Thoracic aorta (tissue), 2 donors: ENCODE measurements at places on chromosomes 1 and 21. TPM values are rescaled to one million over a fixed set of nuclear protein-coding genes. Genes with fewer than 3 reads are reported as not detected.
A peak's percentile ranks its signal among the peaks of the same experiment; 100 is the strongest.

The RNU1-2 gene
- under 0.01 TPM for total RNA-seq

- DNase-seq, result no peak
- H3K27me3 ChIP-seq, result no peaks in the 10 kb centered on the region
- no peak overlapping the region for H3K27ac ChIP-seq
- H3K4me1 ChIP-seq, result no peaks in the 10 kb centered on the region
- H3K4me3 ChIP-seq, result no peak overlapping the region
- no peaks in the 10 kb centered on the region for H3K36me3 ChIP-seq
Measured at GRCh38 chr1:43729816-43730463, 22.6 kb downstream of the ST3GAL3 start.

DNA sequence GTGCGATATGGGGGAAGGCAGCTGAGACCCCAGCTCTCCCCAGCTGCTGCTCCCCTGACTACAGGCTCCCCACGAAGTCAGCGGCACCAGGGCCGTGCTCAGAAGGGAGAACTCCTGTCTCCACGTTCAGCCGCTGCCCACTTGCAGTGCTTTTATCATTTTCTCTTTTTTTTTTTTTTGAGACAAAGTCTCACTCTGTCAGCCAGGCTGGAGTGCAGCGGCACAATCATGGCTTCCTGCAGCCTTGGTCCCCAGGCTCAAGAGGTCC, 933 bp upstream of the FTCD start:
- no peak overlapping the region for H3K27ac ChIP-seq
- DNase-seq, result no peak
- H3K27me3 ChIP-seq, result no peaks in the 10 kb centered on the region
- H3K4me3 ChIP-seq, result no peak overlapping the region

DNA sequence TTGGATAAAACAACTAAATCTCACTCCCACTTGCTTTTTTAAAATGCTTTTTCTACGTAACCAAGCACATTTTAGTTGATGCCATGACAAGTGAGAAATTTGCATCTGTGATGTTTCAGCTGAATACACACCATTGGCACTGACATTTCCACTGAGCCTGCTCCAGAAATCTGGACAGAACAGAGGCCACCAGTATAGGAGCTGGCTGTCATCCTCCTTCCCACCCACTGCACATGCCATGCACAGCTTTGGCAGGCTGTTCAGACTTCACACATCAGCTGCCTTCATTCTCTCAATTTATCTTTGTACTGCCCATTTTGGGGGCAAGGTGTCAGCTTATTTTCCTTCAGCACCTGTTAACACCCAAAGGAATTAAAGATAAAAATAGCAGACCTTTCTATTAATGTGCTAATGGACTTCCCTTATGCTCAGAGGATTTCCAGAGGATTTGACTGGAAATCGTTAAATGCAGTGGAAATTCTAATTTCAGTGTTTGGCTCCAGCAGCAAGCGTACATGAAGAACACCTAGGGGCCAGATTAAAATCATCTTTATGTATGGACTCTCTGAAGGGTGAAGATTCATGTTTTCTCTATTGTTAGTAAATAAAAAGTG, 12.9 kb upstream of the PODN start:
- H3K36me3 ChIP-seq, result peaks cover 14% of the 10 kb centered on the region
- H3K27me3 ChIP-seq, result no peaks in the 10 kb centered on the region
- no peak for DNase-seq
- no peak overlapping the region for H3K4me3 ChIP-seq

DNA sequence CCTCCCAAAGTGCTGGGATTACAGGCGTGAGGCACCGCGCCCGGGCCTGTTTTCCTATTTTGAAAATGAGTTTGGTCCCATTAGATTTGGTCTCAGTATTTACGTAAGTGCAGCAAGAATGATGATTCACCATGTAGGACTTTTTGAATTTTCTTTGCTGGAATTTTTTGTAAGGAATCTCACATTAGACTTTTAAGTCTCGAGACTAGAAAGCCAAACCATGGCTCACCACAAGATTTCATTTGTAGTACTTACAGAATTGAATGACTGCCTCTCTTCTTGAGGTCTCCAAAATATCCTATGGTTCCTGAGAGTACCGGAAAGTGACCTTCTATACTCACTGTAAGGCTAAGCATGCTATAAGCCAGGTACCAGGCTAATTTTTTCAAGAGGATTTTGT, 325 bp downstream of the OR14A2 start:
- H3K36me3 ChIP-seq, result no peaks in the 10 kb centered on the region
- H3K4me3 ChIP-seq, result no peak overlapping the region
- H3K4me1 ChIP-seq, result no peaks in the 10 kb centered on the region
- H3K27me3 ChIP-seq, result no peaks in the 10 kb centered on the region

DNA sequence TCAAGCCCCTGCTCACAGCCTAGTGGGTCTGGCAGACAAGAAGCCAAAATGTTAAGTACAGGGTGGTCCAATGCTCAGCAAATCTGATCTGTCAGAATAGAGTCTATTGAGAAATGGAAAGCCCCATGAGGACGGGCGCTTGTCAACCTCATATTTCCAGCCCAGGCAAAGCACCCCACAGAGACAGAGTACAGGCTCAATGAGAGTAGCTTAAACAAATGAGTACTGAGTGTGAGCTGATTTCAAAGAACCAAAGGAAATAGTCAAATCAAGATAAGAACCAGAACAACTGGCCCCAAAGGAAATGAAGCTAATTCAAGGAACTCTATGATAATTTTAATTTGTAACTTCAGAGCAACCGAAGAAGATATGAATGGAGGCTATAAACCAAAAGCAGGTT, 44.6 kb upstream of the SLC30A1 start:
- no peak for DNase-seq
- no peaks in the 10 kb centered on the region for H3K27me3 ChIP-seq
- H3K27ac ChIP-seq, result no peak overlapping the region

- no peaks in the 10 kb centered on the region for H3K27me3 ChIP-seq
- DNase-seq, result no peak
- H3K4me3 ChIP-seq, result no peak overlapping the region
- no peak overlapping the region for H3K27ac ChIP-seq
Measured at GRCh38 chr1:170560681-170561285, 28.8 kb downstream of the GORAB start.

The NENF gene
- 122 TPM for total RNA-seq

GRCh38 chr1:162169031-162169790, 99.7 kb downstream of the NOS1AP start:
- no peak overlapping the region for H3K4me3 ChIP-seq

The S100A7 gene
- not detected for total RNA-seq

The ITSN1 gene
- 50.9 TPM for total RNA-seq

The LIN28A gene
- total RNA-seq, result not detected

GRCh38 chr1:94792473-94793295, 27.5 kb upstream of the SLC44A3 start:
- H3K36me3 ChIP-seq, result no peaks in the 10 kb centered on the region
- H3K4me3 ChIP-seq, result peak overlapping the region; percentile 28
- peaks cover 7% of the 10 kb centered on the region for H3K4me1 ChIP-seq
- H3K27ac ChIP-seq, result peak overlapping the region; percentile 75

- H3K36me3 ChIP-seq, result no peaks in the 10 kb centered on the region
- no peaks in the 10 kb centered on the region for H3K4me1 ChIP-seq
- H3K27ac ChIP-seq, result no peak overlapping the region
- no peak for DNase-seq
- no peaks in the 10 kb centered on the region for H3K27me3 ChIP-seq
Measured at GRCh38 chr1:104105465-104105864, 355.8 kb downstream of the AMY1C start.

DNA sequence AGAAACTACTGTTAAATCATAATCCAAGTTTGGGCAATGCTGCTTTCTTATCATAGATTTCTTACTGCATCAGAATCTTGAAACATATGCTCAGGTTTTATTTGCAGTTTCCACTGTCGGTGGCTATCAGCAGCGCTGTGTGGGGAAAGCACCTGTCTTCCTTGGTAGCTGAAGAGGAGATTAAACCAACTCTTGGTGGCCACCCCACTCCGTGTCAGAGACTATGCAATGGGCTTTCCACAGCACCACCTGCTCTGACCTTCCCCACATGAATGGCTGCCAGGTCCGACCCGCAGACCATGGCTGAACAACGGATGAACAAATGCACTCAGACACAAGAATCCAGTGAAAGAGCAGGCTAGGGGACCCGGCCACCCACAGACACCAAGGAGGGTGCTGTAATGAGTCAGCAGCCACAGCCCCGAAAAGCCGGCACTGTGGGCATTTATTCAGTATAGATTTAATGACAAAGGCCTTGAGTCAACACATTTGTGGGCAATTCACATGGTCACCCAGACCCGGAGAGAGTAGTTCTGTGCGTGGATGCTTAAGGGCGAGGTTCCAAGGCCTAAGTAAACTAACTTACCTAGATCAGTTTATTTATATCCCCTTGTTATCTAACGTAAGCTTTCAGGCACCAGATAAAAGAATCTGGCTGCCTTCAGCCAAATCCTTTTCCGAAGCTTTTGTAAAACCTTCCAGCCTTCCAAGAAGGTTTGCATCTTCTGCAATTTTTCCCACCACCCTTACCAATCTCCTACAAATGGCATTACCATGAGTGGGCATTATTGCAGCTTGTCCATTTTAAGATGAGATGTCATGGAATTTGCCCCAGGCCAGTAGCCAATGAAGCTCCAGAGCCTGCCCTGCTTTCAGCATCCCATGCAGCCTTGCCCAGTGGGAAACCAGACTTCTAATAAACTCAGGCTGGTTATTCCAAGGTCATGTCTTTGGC, 82.7 kb downstream of the HLCS start:
- H3K36me3 ChIP-seq, result no peaks in the 10 kb centered on the region
- DNase-seq, result no peak
- H3K27me3 ChIP-seq, result no peaks in the 10 kb centered on the region
- H3K4me1 ChIP-seq, result peaks cover 7% of the 10 kb centered on the region

DNA sequence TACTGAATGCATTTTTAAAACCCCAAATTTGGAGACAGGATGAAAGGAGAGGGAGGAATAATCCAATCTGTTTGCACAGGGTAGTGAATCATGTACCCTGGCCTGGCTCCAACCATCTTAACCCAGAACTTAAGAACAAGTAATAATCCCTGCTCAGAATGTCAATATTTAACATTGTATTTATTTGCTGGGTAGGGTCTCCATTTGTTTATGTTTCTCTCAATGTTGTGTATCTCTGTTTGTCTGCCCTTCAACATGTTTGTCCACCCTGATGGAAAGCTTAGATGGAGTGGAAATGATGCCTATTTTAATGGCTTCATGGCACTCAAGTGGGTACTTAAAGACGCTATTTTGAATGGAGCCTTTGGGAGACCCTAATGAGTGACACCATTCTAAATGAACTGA, 54.4 kb upstream of the CDC42BPA start:
- H3K27ac ChIP-seq, result no peak overlapping the region
- no peak overlapping the region for H3K4me3 ChIP-seq
- DNase-seq, result no peak
- H3K36me3 ChIP-seq, result no peaks in the 10 kb centered on the region
- no peaks in the 10 kb centered on the region for H3K27me3 ChIP-seq
